Stimulated activated CD8-positive, alpha-beta memory T cell treated with anti-CD3 and anti-CD28 coated beads, Interleukin-12 subunit alpha, Interleukin-12 subunit beta, amount 100 ng/mL, for 1 hour (primary cell): ENCODE measurements at places on chromosomes 1 and 21.
A peak's percentile ranks its signal among the peaks of the same experiment; 100 is the strongest.

DNA sequence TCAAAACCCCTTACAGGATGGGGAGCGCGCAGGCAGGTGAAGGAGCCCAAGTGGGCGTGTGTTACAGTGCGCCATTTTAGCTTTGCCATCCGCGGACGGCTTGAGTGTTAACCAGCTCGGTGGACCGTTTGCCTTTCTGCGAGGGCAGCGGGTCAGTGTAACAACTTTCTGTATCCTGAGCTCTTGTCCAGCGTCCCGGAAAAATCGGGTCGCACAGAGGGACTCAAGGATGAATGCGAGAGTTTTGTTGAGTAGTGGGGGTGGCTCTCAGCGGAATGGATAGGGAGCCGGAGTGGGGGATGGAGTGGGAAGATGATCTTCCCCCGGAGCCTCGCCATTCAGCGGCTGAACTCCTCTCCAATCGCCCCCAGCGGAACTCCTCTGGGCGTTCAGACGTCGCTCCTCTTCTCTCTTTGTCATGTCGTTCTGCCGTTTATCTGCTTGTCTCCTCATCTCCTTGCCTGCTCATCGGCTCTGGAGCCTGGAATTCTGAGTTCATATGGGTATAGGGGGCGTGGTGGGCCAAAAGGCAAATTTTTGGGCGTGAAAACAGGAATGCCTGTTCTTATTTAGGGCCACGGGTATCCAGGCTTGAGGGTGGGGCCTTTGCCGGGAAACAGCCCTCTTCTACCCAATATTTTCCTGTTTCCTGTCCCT, 295.4 kb downstream of the CTH start:
- no peak for DNase-seq

- DNase-seq: no peak
Observed at GRCh38 chr1:66172272-66172671, 361.7 kb upstream of the SGIP1 start.

DNA sequence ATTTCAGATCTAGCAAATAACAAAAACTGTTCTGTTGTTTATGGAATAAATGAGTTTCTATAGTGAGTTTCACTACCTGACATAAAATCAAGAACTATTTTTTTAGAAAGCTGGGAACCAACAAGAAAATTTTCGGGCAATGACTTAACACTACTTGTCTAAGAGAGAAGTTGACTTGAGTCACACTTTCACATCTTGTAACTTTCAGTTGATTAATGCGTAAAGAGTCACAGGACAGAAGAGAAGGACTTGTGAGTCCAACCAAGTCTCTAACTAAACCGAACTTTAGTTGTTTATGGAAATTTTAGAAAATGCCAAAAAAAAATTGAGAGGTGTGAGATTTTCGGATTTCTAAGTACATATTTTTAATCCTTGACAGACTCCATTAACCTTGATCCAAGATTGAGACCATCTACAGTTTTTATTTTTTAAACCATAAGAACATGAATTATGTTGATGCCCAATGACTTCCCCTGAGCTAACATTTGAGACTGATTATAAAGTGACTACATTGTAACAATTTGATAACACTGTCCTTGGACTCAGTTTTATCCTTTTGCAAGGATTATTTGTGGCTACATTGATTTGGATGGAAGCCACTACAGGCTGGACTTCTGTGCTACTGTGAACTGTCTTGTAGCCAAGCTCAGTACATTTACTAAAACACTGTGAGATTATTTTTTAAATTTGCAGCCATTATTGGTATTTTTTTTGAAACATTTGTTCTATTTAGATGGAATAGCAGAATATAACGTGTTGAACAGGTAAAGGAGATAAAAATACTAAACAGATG, 284.0 kb downstream of the PTPRC start:
- DNase-seq: no peak

- no peak for DNase-seq
Observed at GRCh38 chr1:244628789-244629188, 24.1 kb upstream of the DESI2 start.

GRCh38 chr21:33299181-33299752, 25.5 kb upstream of the IFNAR1 start:
- DNase-seq: no peak

DNA sequence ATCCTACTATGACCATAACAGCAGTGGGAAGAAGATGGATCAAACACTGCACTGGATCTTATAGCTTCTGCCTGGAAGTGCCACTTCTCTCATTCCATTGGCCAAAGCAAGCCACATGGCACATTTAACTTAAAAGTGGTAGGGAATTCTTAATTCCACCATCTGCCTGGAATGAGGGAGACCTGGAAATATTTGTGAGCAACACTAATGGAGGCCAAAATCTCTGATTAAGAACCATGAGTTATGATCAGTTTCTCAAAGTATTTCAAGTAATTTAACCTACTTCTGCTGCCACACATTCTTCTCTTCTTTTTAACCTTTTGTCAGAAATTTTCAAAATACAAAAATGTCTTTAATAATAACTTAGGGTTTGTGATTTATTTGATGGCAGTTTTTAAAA, 154.0 kb upstream of the C1orf87 start:
- DNase-seq: no peak

GRCh38 chr1:74180490-74180889, 17.5 kb downstream of the LRRIQ3 start:
- DNase-seq: no peak

GRCh38 chr1:168300626-168301025, 19.9 kb downstream of the TBX19 start:
- DNase-seq: no peak

- no peak for DNase-seq
Observed at GRCh38 chr1:228144993-228145343, 4.8 kb upstream of the GJC2 start.

DNA sequence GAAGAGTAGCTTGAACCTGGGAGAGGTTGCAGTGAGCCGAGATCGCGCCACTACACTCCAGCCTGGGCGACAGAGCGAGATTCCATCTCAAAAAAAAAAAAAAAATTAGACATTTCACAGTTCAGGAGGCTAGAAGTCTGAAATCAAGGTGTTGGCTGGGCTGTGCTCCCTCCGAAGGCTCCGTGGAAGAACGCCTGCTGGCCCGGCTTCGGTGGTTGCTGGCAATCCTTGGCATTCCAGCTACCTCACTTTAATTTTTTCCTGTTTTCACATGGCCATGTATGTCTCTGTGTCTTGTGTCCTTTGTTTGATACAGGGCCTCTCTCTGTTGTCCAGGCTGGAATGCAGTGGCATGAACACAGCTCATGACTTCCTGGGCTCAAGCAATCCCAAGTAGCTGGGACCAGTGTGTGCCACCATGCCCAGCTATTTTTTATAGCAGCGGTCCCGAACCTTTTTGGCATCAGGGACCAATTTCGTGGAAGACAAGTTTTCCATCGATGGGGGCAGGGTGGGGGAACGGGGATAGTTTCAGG, 24.5 kb downstream of the OPRD1 start:
- no peak for DNase-seq

DNA sequence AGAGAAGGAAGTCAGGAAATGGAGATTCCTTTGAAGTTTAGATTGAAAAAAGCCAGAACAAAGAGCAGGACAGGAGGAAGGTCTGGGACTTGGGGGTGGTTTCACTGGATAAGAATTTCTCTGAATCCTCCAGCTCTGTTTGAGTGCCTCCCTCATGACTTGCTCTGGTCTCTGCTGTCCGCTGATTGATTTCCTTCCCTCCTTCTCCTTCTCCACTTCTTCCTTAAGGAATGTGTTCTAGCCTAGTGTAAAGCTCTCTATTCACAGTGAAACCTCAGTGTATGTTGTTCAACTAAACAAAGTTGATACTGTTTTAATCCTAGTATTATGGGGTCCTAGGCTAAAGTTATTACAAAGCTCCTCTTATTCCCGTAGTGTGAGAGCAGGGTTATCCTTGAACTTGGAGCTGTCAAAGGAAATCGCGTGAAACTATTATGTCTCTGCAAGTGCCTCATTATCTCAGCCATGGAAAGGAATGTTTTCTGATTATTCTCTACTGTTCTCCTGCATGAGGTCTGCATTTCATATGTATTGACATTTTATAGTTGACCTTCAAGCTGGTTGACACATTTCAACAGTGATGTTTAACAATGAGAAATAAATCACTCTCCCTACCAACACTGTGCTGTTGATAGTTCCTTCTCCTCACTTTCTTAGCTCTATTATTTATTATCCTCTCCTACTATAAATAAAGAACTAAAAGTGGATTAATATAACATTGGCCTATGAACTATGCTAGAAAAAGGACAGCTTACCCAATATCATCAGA, 82.7 kb upstream of the KCTD3 start:
- DNase-seq: no peak

DNA sequence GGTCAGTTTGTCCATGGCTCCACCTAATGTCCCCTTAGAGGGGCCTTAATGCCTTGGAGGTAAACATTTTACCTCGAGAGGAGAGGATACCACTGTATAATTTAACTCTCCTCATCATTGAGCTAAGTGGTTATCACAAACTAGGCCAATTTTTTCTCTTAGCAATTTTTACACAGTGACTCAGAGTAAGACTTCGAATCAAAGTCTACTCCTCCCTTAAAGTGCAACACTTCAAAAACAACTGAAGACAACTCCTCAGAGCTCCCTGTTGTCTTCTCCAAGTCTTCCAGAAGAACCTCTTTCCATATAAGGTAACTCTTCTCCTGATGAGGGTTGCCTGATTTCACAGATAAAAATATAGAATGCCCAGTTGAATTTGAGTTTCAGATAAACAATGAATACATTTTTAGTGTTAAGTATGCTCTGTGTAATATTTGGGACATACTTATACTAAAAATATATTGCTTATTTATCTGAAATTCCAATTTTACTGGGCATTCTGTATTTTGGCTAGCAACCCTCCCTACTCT, 4.9 kb upstream of the PTGFRN start:
- DNase-seq: no peak

DNA sequence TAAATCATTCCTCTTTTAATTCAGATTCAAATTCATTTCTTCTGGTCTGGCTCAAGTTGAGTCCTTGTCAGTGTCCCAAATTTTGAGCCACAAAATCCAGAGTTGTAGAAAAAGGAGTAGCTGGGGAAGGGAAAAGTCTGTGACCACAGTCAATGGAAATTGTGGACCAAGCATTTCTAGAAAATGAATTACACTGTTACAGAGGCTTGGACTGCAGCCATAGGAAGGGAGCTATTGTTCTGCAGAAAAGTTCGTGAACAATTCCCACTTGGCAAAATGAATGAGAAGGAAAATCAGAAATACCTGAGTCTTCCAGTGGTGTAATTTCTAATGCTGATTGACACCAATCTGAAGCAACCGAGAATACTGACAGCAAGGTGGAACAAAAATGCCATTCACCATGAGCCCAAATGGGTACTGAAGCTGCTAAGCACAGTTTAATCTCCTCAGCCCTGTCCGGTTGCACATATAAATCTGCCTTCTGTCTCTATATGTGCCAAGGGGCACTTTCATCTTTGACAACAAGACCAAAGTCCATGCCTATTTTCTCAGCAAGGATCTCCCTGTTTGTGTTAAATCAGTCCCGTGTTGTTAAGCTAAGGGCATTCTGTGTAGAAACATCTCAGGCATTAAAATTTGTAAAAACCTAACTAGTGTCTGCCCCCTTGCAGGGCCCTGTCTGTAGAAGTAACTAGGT, 51.3 kb downstream of the TEX35 start:
- no peak for DNase-seq

GRCh38 chr1:159923203-159924024, 1.9 kb downstream of the TAGLN2 start:
- peak; percentile 87 for DNase-seq

GRCh38 chr1:93821423-93822144, 57.4 kb downstream of the DNTTIP2 start:
- DNase-seq: no peak

- DNase-seq: no peak
Observed at GRCh38 chr1:50704126-50704525, 255.9 kb downstream of the FAF1 start.

GRCh38 chr1:89704014-89704413, 71.1 kb downstream of the LRRC8C start:
- no peak for DNase-seq

DNA sequence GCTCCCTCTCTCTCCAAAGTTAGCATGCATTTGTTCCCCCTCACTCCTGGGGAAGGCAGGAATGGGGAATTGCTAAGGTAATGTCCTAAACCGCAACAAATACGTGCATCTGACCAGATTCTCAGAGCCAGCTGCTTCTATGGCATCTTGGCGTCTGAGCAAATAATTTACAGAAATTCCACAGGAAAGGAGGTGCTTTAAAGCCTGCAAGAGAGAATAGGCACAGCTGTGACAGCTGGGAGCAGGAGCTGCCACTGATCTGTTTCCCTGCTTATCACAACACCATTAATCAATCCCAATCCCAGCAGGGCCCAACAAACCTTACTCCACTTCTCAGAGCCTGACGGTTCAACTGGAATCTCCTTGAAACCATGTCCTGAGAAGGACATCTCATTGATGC, 83.5 kb upstream of the ZNF281 start:
- no peak for DNase-seq

DNA sequence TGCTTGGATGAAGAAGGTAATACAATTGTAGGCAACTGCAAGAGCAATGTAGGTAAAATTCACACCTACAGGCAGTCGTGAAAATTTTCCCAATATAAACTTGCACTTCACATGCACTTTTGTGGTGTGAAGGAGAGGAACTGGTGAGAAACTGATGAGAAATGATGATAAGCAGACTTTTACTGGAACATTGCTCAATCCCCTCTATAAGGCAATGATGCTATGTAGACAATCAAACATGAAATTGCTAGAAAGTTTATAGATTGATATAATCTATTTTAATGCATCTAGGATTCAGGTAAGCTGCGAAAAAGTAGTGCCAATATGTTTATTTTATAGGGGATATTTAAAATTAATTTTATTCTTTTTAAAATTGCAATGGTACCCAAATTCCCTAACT, 802.2 kb downstream of the KCNT2 start:
- DNase-seq: no peak

DNA sequence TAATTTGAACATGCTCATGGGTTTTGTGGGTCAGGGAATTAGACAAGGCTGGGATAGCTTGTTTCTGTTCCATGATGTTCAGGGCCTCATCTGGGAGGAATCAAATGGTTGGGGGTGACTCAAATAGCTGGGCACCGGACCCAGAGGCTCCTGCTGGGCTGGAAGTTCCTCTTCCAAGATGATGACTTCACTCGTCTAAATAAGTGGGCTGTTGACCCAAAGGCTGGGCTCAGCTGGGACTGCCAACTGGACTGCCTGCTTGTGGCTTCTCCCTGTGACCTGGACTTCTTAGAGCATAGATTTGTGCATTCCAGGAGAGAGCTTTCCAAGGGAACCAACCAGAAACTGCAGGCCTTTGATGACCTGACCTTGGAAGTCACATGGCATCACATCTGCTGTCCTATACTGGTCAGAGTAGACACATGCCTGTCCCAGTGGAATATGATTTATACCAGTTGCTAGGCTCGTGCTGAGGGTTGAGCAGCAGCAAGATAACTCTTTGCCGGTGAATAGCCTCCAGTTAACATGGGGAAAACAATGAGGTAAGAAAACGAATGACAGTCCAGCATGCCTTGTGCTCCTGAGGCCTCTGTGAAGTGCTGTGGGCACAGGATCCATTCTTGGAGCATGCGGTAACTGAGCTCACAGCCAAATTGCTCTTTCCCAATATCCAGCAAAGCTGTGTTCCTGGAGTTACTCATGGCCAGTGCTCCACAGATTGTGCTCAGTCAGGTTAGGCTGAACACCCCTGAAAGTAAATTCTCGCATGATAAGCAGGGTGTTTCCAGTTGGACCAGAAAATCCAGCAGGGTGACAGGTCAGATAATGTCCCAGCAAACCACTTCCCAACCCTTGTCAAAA, 272.9 kb upstream of the TMEM51 start:
- no peak for DNase-seq
